ENCODE measurements at places on chromosomes 2 and 18.

DNA sequence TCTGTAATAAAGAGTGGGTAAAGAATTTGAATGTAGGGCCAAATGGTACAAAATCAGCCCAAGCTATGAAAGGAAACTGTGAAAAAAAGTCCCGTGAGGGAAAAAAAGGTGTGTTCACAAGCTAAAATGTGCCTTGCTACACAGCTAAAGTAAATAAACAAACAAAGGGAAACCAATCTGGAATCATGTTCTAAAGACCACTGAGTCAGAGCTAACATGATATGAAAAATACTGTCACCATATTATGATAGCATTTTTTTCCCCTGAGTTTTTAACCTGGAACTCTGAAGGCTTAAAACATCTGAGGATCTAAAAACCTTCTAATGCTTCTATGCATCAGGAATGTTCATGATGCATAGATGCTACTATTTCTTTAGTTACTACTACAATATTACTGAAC is 58.8 kb downstream of the SCN1A start:
- no peak for DNase-seq

GRCh38 chr18:27656167-27656778 is 471.2 kb upstream of the CHST9 start:
- DNase-seq, result no peak

- no peak for DNase-seq
These were observed 90.9 kb upstream of the CDH7 start for GRCh38 chr18:65659912-65660311.

DNA sequence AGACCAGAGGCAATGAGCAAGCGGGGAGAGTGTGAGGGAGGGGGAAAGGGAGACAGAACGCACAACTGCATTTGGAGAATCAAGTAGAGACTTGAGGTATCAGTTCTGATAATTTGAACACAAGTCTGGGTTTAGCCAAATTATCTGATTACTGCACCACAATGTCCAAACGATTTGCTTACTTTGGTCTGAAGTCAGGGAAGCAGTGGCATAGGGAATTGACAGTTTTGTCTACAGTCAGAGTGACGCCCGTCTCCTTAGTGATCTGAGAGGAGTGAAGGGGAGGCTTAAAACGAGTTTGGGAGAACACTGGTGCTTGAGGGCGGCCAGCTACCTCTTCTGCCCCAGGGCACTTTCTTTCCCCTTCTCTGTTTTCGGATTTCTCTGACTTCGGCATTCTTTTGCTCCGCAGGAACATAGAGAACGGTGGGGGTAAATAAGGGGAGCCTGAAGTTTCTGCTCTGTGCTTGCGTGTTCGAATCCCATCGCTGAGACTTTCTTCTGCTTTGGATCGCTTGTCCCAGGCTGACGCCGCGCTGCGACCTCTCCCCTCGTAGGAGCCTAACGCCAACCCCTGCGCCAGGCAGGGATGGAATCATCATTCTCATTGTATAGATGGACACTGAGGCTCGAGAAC is 2.9 kb upstream of the DLX2 start:
- DNase-seq, result no peak

- DNase-seq, result no peak
These were observed 107.9 kb downstream of the POLE4 start for GRCh38 chr2:75066121-75066902.

GRCh38 chr2:70173520-70173919 is 17.3 kb downstream of the C2orf42 start:
- DNase-seq, result no peak

DNA sequence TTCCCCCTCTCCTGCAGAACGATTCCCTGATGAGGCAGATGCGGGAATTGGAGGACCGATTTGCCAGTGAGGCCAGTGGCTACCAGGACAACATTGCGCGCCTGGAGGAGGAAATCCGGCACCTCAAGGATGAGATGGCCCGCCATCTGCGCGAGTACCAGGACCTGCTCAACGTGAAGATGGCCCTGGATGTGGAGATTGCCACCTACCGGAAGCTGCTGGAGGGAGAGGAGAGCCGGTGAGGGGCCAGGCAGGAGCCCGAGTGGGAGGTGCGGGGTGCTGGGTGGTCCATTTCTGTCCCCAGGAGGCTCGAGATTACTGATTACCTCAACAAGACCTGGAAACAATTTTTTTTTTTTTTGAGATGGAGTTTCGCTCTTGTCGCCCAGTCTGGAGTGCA is 3.1 kb downstream of the DES start:
- no peak for DNase-seq

- DNase-seq, result no peak
These were observed 608.1 kb upstream of the REG3G start for GRCh38 chr2:78417355-78417754.
